NCI-H1436 treated with DMSO at 0.1 percent for 48 hours (cell line): ENCODE measurements at places on chromosomes 7 and 10.

- no peak for DNase-seq
These were observed 140.6 kb downstream of the TMEM168 start for GRCh38 chr7:112649560-112649959.

DNA sequence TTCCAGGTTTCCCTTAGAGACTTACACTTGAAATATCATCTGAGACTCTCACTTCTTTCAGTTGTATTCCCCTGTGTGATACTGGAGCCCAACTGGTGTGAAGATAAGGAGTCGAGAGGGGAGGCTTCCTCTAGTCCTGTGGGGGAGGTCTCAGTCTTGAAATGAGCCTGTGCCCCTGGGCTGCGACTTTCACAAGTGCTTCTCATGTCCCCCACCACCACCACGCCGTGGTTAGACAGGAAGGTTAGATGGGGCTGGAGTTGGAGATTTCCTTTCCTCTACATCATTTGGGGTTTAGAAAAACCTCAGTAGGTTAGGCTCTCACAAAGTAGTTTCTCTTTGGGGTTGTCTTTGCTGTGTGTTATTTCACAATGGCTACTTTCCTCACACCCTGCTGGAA lies 25.6 kb upstream of the MKX start:
- DNase-seq: no peak

DNA sequence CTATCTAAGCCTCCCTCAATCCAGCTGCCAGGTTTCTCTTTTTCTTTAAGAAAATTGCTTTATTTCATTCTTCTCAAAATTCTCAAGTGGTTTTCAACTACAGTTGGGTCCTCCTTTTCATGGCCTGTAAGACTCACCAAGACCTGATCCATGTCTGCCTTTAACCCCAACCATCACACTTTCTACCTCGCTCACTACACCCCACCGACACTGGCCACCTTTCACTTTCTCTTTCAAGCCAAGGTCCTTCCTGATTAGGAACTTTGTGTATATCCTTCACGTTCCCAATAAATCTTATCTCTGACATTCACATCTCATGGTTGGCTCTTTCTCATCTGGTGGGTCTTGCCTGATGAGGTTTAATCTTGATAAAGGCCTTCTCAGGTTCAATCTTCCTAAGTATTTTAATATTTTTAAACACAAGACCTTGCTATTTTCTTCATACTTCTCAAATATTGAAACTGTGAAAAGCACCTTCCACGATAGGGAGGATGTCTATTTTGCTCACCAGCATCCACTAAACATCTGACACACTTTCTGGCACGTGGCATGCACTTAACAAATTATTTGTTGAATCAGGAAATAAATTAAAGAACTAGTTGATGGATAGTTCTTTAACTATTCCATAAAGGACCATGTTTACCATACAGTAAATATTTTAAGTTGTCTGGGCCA lies 624.8 kb downstream of the GRID1 start:
- no peak for DNase-seq

- no peak for DNase-seq
These were observed 55.5 kb upstream of the LRGUK start for GRCh38 chr7:134071355-134072331.

DNA sequence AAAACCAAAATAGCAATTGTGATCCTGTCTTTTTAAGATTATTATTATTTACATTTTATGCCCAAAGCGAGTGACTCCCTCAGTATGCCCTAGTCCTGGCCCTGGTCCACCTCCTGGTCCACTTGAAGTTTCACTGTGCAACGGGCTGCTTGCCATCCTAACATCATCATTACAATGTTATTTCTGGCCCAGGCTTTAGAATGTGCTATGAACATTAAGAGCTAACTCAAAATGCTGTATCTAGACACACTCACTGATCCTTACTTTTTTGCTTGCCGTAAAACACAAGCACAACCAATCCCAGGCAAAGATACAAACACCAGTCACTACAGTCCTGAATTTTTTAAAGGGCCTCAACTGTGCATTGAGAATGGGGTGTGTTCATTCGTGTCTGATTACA lies 38.4 kb downstream of the RHOBTB1 start:
- no peak for DNase-seq

DNA sequence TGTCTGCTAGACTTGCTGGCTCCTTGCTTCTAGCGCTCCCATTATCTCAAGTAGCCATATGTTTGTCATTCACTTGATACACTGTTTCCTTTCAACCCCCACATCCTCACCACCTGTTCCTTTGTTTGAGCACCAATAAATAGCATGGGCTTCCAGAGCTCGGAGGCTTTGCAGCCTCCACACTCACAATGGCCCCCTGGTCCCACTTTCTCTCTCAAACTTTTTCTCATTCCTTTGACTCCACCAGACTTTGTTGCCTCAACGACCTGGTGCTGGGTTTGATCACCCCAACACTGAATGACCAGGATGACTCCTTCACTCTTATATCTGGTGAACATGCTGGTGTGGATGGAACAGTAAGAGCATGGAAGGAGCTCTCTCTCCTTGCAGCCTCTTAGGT lies 114.5 kb upstream of the TRIM24 start:
- no peak for DNase-seq

DNA sequence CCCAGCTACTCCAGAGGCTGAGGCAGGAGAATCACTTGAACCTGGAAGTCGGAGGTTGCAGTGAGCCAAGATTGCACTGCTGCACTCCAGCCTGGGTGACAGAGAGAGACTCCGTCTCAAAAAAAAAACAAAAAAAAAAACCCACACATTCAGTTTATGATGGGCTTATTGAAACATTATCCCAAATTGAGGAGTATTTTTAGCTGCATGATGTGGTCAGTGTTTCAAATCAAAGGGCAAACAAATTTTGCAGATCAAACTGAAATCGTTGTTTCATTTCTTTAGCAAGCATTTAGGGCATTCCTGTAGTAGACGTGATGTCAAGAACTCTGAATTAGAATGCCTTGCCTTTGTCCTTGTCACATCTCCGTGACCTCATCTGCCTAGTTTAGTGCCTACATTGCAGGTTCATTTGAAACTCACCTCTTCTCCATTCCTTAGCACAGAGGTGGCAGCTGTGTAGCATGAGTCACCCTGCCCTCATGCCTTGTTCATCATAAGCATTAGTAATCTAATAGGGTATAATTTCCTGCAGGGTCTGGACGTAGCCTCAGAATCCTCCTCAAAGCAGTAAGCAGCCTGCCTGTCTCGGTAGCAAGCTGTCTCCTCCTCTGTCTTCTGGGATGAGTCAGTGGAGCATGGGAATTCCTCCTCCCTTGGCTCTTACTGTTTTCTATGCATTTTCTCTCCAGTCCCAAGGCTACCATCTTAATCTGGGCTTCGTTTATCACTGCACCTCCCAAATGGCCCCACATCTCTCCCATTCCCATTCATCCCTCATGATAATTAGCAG lies 73.8 kb downstream of the CUL1 start:
- DNase-seq: no peak

DNA sequence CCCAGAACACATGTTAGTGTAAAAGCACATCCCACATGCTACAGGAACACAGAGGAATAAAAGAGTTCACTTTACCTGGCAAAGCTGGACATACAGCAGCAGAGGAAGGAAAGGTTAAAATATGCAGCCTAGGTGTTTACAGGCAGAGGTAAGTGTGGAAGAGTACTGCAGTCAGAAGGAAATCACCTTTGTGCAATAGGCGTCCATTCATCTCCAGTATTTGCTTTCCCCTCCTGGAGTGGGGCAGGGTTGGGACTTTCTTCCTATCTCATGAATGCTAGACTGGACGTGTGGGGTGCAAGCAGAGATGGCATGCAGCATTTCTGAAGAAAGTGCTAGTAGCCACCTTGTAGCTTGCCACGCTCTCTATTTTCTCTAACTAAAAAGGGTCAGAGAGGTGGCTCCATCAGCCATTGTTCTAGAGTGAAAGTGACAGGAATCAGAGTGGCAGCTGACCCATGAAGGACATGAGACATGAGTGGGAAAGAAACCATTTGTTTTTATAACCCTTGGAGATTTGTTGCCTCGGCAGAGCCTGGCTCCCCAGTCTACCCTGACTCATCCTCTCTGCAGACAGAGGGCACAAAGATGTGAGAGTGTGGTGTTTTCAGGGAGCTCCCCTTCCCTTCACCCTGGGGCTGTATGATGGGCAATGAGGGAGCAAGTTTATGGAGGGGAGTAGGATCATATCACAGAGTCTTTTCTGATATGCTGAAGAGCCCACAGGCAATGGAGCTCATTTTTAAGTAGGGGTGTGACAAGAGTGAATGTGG lies 101.2 kb upstream of the SEC61G start:
- no peak for DNase-seq

DNA sequence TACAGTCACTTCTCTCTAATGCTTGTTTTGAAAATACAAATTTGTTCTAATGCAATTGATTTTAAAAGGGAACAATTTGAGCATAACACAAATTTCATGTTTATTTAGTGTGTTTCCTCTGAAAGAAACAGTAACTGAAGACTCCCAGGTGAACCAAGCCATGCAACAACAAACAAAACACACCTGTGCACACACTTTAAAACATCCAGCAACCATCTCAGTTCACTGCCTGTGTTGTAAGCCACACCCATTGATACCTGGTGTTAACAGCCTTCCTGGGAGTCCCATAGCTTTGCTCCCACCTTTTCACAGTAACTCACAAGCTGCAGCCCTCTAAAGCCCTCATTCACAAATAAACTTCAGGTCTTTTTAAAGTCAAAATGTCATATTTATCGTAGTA lies 89.3 kb downstream of the DOCK4 start:
- DNase-seq: no peak

DNA sequence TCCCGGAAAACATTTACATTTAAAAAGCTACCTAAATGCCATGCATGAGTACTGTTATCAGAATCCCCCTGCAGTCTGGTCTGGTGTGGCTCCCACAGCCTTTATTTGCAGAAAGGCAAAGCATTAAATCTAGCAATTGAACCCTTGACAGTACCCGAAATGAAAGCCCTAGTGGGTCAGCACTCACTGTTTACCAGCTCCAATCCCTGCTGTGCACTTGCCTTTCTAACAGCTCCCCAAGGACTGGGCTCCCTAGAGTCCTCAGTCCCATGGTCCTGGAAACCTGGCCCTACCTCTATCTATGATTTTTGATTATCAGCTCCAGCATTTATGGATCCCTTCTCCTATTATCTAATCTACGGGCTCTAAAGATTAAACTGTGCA lies 1.9 kb upstream of the MACC1 start:
- DNase-seq: no peak

- DNase-seq: no peak
These were observed 216.5 kb upstream of the MKLN1 start for GRCh38 chr7:131111081-131111576.

DNA sequence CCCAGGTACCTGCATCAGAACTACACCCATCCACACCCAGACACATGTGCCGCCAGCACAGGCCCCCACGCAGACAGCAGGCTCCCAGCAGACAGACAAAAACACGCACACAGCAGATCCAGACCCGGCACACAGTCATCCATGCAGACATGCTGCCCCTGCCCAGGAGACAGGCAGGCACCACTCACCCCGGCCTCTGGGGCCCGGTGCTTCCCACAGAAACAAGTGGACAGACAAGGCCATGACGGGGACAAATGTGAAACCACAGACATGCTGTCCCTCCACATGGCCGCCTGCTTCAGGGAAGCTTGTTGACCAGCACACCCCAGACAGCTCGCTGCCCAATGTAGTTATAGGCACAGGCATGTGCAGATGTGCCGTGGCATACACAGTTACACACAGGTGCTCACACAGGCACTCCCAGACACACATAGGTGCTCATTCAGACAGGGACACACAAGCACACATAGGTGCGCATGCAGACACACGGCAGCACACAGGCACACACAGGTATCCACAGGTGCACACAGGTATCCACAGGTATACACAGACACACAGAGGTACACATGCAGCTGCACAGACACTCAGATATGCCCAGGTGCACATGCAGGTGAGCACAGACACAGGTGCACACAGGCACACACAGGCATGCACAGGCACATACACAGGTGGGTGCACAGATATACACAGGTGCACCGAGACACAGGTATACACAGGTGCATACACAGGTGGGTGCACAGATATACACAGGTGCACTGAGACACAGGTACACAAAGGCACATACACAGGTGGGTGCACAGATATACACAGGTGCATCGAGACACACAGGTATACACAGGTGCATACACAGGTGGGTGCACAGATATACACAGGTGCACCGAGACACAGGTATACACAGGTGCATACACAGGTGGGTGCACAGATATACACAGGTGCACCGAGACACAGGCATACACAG lies 10.5 kb upstream of the SCART1 start:
- DNase-seq: no peak

- no peak for DNase-seq
These were observed 152.4 kb downstream of the KIF20B start for GRCh38 chr10:89853781-89854191.

DNA sequence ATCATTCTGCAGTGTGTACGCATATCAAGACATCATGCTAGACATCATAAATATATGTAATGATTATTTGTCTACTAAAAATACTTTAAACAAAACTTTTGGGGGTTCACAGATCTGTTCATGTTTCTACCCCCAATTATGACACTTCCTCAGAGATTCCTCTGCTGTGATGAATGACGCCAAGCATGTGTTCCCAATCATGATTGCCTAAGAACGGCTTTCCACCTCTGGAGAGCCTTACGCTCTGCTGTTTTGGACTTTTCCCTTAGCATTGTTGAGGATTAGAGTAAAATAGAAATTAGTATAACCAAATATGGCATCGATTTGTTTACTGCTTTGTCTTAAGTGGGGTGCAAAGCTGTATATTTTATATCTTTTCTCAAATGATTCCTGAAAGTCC lies 236.3 kb upstream of the IGFBP3 start:
- no peak for DNase-seq

- DNase-seq: no peak
These were observed 31.3 kb downstream of the RSBN1L start for GRCh38 chr7:77727527-77727926.

DNA sequence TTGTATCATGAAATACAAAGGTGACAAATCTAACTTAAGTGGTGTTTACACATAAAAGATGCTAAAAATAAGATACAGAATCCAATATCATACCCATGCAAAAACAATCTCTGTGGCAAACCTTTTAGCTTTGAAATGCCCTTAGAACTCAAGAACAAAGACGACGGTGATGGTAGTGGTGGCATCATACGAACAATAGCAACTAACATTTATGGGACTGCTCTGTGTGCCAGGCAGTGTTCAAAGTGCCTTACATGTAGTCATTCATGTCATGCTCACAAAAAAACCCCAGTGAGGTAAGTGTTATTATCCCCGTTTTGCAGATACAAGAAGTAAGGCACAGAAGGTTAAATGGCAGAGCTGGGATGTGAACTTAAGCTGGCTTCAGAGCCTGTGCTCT lies 563.9 kb downstream of the PARD3 start:
- no peak for DNase-seq

DNA sequence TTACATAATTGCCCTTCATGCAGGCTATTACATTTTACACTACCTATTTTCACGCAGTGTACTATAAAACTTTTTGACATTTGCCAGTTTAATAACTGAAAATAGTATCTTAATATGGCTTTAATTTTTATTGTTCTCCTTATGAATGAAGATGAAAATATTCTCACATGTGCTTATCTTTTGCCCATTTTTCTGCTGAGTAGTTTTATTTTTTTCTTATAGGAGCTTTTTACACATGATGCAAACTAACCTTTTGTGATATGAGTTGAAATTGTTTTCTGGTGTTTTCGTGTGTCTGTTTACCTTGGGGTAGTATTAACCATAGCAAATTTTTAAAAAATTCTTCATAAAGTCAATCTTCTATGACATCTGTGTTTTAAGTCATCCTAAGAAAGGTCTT lies 26.3 kb downstream of the OR9A2 start:
- DNase-seq: no peak
